Temporal lobe (tissue), 4 donors: ENCODE measurements at places on chromosomes 7 and 10. TPM values are rescaled to one million over a fixed set of nuclear protein-coding genes. Genes with fewer than 3 reads are reported as not detected.

AP5Z1 gene
- total RNA-seq = 9.3 TPM

SPAG6 gene
- total RNA-seq = 1.2 TPM

KIAA1217 gene
- 5.2 TPM for total RNA-seq

SEMA3A gene
- 29.5 TPM for total RNA-seq

FAM131B gene
- 79.7 TPM for total RNA-seq

TRIM50 gene
- total RNA-seq = not detected

HGF gene
- total RNA-seq = 8.6 TPM

C1QL3 gene
- 62.0 TPM for total RNA-seq

FGF8 gene
- total RNA-seq = not detected

GOLGA7B gene
- total RNA-seq = 17.7 TPM

C10orf90 gene
- 0.49 TPM for total RNA-seq

LIPN gene
- 0.25 TPM for total RNA-seq

ENO4 gene
- total RNA-seq = 1.2 TPM

PDZD7 gene
- 3.2 TPM for total RNA-seq

ASZ1 gene
- total RNA-seq = not detected

SLC18A3 gene
- not detected for total RNA-seq

ZNRF2 gene
- 46.7 TPM for total RNA-seq

RGR gene
- total RNA-seq = 0.49 TPM

FAM25A gene
- total RNA-seq = not detected

OR2A12 gene
- total RNA-seq = not detected

NPFFR1 gene
- total RNA-seq = 1.5 TPM

GAD2 gene
- total RNA-seq = 19.2 TPM

HPSE2 gene
- 0.25 TPM for total RNA-seq

GNAT3 gene
- total RNA-seq = not detected

TMEM176B gene
- 1.2 TPM for total RNA-seq

PTPN20 gene
- 4.7 TPM for total RNA-seq

ARHGEF35 gene
- total RNA-seq = 0.49 TPM

HOXA4 gene
- not detected for total RNA-seq

LRRC17 gene
- 11.8 TPM for total RNA-seq

TAS2R41 gene
- total RNA-seq = not detected
